ENCODE measurements at places on chromosomes 11 and 22.

DNA sequence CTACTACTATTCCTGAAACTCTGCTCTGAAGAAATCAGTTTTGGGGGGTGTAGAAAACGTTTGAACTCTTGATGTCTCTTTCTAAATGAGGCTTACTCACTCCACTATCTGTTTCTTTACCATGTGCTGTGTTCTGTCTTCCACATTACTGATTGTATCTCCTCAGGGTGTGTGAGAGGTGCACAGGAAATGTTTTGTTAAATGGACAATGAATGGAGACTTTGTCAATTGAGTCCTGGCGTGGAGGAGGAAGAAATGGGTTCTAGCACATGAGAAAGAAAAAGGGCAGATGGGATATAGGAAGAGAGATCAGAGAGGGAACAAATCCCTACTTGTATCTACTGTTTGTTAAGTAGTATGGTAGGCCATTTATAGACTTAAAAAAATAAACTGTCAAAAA is 577.1 kb upstream of the CCDC90B start:
- H3K4me3 ChIP-seq: no peak overlapping the region
- no peak overlapping the region for H3K27ac ChIP-seq
- no peaks in the 10 kb centered on the region for H3K36me3 ChIP-seq
- no peak for DNase-seq

DNA sequence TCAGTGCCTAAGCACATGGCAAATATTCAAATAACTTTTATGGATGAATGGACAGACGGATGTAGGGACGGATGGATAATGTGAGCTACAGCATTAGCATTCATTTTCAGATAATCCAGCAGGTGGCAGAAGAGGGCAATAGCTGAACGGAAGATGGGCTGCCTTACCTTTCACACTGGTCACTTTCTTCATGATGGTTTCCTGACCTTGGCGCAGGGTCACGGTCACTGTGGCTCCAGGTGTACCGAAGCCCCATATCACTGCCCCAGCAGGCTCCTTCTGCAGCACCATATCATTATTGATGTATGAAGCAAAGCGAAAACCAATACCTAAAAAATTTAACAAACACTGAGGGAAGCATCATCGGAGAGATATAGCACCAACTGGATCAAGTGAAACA is 4.3 kb downstream of the SIAE start:
- peaks cover 24% of the 10 kb centered on the region for H3K4me1 ChIP-seq
- no peak overlapping the region for H3K27ac ChIP-seq
- H3K4me3 ChIP-seq: no peak overlapping the region
- H3K27me3 ChIP-seq: no peaks in the 10 kb centered on the region
- H3K36me3 ChIP-seq: peaks cover 4% of the 10 kb centered on the region
- peak; percentile 60 for DNase-seq

DNA sequence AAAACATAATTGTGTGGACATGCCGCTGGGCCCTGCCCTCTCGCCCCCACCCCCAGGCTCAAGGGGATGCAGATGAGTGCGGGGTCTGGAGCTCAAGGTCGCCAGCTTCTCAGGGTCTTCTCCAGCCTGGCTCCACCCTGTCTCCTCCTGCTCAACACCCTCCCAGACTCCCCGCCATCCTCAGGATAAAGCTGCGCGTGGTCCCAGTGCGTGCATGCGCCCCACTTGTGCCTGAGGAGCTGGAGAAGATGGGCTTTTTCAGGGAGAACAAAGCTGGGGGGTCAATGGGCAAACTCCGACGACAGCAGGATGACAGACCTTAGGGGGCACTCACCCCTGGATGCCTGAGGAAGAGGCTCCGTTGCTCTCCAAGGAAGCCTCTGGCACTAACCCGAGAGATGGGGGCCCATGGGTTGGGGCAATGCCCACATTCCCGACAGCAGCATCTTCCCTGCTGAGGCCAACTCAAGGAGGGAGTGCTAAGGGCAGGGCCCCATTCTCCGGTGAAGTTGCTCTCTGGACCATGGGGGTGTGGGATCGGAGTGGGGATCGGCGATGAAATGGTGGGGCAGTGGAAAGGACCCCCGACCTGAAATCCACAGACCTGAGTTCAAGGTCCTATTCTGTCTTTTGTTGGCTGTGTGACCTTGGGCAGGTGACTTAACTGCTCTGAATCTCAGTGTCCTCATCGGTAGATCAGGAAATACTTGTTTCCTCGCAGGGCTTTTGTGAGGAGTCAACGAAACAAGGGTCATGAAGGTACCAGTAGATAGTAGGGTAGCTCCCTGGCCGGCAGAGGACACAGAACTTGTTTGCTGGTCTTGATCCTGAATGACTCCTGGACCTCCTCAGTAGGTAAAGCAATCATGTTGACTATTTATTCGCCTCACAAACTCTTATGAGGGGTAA is 47.7 kb downstream of the WNT11 start:
- H3K36me3 ChIP-seq: no peaks in the 10 kb centered on the region
- no peak overlapping the region for H3K4me3 ChIP-seq
- H3K27ac ChIP-seq: no peak overlapping the region
- H3K4me1 ChIP-seq: peaks cover 3% of the 10 kb centered on the region
- no peaks in the 10 kb centered on the region for H3K27me3 ChIP-seq

DNA sequence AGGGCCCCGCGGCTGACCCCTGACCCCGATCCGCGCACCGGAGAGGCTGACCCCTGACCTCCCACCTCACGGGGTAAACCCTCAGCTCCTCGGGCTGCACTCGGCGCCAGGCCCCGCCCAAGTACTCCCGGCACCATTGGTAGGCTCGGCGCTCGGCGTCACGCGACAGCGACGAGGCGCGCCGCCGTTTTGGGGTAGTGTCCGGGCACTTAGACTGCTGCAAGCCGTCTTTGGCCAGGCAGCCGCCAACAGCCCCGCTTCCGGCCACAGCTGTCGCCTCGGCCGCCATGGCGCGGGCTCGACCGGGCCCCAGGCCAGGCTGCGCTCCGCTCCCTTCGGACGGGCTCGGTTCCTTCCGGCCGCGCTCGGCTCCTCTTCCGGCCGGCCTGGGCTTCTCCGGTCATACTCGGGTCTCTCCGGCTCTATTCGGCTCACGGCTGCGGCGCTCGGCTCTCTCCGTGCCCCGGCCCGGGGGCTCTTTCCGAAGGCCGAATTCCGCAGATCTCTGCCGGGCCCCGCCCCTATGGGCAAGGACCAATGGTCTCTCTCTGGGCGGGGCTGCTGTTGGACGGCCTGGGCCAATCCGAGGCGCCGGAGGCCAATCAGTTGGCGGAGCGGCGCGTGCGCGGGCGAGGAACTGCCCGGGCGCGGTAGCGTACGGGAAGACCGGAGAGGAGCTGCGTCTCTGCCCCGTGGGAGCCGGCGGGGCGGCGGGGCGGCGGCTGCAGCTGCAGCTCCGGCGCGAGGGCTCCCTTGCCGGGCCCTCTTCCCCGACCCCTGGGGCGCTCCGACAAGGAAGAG is at the start of gene CHKB:
CHKB (minus strand) TSS at position 357 of the 801 bp plus-strand sequence; CDS start at position 289, 68 bp downstream.
- H3K36me3 ChIP-seq: peaks cover 33% of the 10 kb centered on the region
- H3K27ac ChIP-seq: peak within 1 kb of the TSS; percentile 94
- H3K4me1 ChIP-seq: peaks cover 43% of the 10 kb centered on the region
- peak within 1 kb of the TSS; percentile 98 for H3K4me3 ChIP-seq
- H3K27me3 ChIP-seq: no peaks in the 10 kb centered on the region

DNA sequence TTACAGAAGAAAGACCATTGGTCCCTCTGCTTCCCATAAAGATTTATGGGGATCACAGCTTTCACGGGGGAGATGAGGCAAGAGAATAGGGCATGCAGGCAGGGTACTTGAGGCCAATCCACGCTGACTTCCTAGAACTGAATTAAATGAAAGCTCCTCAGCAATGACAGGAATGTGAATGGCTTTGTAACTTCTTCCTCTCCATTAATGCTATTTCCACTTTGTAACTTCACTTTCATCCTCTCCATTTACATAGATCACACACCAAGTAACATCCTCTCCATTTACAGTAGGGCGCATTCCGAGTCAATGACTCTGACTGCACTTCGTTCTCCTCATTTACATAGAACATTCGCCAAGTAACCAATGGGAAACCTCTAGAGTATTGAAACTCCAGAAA is 89.8 kb downstream of the PIWIL4 start:
- peaks cover 13% of the 10 kb centered on the region for H3K27me3 ChIP-seq
- H3K27ac ChIP-seq: no peak overlapping the region
- H3K36me3 ChIP-seq: no peaks in the 10 kb centered on the region
- no peak overlapping the region for H3K4me3 ChIP-seq
- no peaks in the 10 kb centered on the region for H3K4me1 ChIP-seq

DNA sequence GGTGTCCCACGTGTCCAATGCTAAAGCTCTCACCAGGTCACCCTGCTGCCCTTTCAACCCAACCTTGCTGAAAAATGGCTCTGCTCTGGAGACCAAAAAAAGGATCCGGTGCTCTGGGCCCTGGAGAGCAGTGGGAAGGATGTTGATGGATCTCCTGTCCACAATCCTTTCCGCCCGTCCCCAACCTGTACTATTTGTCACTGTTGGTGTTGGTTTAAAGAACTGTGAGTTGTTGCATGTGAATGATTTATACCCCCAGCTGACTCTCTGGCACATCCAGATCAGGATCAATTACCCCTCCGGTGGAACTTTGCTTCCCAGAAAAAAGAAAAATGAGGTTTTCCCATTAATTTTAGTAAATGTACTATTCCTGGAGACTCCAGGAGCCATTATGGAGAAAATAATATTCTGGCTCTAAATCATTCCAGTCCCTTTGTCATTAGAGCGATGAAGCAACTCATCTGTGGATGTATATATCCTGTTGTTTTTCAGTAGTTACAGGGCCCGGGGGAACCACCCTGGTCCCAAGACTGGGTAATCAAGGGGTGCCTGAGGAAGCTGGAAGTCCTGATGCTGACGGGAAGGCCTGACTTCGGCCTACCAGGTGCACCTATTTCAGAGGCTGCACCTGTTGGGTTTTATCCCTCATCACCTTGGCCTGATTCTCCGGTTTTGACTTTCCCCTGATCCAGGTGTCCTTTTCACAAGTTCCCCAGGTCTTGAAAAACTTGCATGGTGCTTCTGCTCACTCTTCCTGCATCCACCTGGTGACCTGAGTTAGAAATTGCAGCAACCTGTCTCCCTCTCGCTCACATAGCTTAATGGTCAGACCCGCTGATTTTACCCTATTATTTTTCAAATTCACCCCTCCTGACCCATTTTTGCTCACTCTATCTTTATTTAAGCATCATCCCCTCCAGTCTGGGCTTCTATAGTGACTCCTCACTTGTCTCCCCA is 209.2 kb upstream of the SEZ6L start:
- DNase-seq: no peak
- no peaks in the 10 kb centered on the region for H3K36me3 ChIP-seq
- H3K27me3 ChIP-seq: no peaks in the 10 kb centered on the region

GRCh38 chr11:19276859-19277808 is 36.4 kb upstream of the E2F8 start:
- H3K27me3 ChIP-seq: peaks cover 6% of the 10 kb centered on the region
- H3K4me1 ChIP-seq: no peaks in the 10 kb centered on the region
- no peaks in the 10 kb centered on the region for H3K36me3 ChIP-seq
- DNase-seq: no peak
- no peak overlapping the region for H3K27ac ChIP-seq

- H3K4me1 ChIP-seq: no peaks in the 10 kb centered on the region
- H3K27ac ChIP-seq: no peak overlapping the region
- no peak for DNase-seq
- H3K36me3 ChIP-seq: no peaks in the 10 kb centered on the region
These were observed 33.4 kb upstream of the GLYATL1 start for GRCh38 chr11:58905721-58906547.

GRCh38 chr22:28594797-28595462 is 84.7 kb downstream of the TTC28 start:
- no peaks in the 10 kb centered on the region for H3K36me3 ChIP-seq
- no peak overlapping the region for H3K4me3 ChIP-seq
- H3K27ac ChIP-seq: no peak overlapping the region
- no peaks in the 10 kb centered on the region for H3K4me1 ChIP-seq
- no peak for DNase-seq

DNA sequence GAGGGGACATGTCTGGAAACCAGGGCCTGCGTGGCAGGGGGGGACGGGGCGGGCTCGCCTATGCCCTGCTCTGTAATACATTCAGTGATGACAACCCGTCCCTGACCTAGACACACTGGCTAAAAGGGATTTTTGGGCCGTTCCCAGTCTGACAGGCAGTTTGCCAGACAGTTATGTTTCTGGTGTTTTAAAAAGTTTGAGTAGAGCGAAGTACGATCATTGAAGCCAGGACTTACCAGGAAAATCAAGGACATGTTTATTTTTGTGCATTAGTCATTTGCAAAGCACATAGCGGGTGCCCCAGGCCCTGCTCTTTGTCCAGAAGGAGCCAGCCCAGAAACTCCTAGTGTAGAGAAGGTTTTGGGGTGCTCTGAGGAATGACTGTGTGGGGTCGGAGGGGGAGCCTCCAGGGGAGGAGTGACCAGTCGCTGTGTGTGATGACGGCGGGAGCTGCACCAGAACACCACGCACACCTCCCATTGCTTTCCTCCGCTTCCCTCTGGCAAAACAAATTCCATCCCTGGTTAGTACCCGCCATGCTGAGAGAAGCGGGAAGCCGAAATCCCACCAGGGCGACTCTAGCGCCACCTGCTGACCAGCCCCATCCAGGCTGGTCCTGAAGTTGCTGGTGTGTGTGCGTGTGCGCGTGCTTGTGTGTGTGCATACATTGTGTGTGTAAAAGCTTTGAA is 50.8 kb downstream of the FBLN1 start:
- H3K27ac ChIP-seq: no peak overlapping the region
- H3K27me3 ChIP-seq: no peaks in the 10 kb centered on the region
- H3K4me1 ChIP-seq: peaks cover 2% of the 10 kb centered on the region
- peak; percentile 65 for DNase-seq
- no peak overlapping the region for H3K4me3 ChIP-seq

GRCh38 chr11:88421530-88421929 is 84.0 kb upstream of the CTSC start:
- peaks cover 34% of the 10 kb centered on the region for H3K36me3 ChIP-seq
- H3K27me3 ChIP-seq: no peaks in the 10 kb centered on the region
- peak overlapping the region; percentile 91 for H3K27ac ChIP-seq
- H3K4me3 ChIP-seq: peak overlapping the region; percentile 57

DNA sequence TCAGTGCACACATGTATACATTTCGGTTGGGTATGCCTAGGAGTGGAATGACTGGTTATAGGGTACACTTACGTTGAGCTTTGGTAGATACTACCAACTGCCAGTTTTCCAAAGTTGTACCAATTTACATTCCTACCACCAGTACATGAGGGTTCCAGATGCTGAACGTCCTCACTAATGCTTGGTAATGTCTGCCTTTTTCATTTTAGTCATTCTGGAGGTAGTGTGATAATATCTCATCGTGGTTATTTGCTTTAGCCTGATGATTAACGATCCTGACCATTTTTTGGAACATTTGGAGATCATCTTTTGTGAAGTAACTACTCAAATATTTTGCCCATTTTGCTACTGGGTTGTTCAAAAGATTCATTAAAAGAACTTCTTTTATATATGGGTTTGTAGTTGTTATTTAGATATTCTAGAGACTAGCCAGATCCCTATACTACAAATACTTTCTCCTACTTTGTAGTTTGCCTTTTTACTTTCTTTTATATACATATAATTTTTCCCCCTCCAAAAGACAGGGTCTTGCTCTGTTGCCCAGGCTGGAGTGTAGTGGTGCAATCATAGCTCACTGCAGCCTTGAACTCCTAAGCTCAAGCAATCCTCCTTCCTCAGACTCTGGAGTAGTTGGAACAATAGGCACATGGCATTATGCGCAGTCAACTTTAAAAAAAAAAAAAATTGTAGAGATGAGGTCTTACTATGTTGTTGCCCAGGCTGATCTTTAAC is 62.1 kb downstream of the RBFOX2 start:
- H3K27ac ChIP-seq: no peak overlapping the region
- H3K4me1 ChIP-seq: no peaks in the 10 kb centered on the region
- no peaks in the 10 kb centered on the region for H3K36me3 ChIP-seq

All from activated CD8-positive, alpha-beta T cell treated with anti-CD3 and anti-CD28 coated beads, Interleukin-2, amount 10 ng/mL, durations not matched to agents 7 days and 5 days (primary cell).